ENCODE measurements at places on chromosomes 5 and 9.
A peak's percentile ranks its signal among the peaks of the same experiment; 100 is the strongest.

DNA sequence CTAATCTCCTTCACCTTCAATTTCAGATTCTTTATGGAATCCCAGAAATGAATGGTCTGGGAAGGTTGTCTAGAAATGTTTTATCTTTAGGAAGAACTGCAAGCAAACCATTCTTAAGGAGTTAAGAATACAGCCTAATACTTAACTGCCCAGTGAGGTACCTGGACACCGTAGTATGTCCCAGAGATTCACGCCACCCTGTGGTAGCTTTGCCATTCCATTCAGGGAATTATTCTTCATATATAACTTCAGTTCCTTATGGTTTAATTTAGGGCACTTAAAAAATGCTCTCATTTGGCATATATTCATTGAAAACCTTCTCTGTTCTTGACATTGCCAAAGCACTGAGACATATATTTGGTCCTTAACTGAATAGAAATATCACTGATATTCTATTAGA, 49.7 kb downstream of the ACTBL2 start:
- no peak for DNase-seq

GRCh38 chr9:128947527-128948301, at the start of the genes DOLK and NUP188:
DOLK (minus strand) TSS chr9:128947603; CDS start chr9:128947303, 300 bp downstream.
NUP188 (plus strand) TSS chr9:128947699; CDS start chr9:128947720, 21 bp downstream.
- DNase-seq, result peak; percentile 99

DNA sequence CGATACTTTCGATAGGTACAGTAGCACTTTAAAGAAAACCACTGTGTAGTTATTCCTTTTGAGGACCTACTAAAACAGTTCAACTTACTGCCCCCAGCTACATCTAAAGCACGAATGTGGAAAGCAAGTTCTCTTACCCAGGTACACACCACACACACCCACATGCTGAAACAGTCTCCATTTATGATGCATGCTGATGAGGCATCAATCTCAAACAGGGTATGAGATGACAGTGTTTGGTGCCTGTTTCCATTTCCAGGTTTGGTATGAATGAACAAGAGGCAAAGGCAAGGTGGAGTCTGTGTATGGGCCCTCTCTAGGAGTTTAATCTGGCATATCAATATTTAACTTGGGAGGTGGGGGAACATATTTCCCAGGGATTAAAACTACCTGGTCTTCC, 13.9 kb downstream of the HMGXB3 start:
- no peak for DNase-seq

DNA sequence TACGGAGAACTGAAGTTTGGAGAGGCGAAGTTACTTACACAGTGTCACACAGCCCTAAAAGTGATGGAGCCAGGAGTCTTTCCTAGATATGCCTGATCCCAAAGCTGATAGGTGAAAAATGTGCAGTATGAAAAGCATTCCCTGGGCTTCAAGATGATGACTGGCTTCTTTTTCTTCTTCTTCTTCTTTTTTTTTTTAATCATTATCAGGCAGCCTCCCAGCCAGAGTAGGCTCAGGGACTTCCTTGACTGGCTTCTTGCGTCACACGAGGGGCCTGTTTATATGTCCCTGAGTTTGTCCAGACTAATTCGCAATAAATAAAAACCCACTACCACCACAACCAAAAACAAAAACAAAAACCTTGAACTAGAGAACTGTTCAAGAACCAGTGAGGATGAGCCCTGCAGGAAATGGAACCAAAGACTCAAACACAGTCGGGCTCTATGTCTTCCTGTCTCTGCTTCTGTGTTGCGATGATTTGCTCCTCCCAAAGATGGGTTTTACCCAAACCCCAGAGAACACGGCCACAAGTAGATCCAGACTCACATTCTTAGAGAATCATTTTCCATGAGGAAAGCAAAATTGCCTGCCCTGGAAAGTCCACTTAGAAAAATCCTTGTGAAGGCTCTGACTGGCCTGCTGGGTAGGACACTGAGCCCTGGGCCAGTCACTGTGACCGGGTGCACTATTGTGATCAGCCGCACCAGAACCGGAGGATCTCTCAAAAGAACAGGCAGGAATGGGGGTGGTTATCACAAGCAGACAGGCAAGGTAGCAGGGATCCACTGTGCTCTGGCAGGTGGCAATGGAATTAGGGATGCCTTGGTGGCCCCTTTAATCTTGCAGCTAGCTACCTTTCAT, 38.0 kb upstream of the ADAM19 start:
- DNase-seq, result no peak

DNA sequence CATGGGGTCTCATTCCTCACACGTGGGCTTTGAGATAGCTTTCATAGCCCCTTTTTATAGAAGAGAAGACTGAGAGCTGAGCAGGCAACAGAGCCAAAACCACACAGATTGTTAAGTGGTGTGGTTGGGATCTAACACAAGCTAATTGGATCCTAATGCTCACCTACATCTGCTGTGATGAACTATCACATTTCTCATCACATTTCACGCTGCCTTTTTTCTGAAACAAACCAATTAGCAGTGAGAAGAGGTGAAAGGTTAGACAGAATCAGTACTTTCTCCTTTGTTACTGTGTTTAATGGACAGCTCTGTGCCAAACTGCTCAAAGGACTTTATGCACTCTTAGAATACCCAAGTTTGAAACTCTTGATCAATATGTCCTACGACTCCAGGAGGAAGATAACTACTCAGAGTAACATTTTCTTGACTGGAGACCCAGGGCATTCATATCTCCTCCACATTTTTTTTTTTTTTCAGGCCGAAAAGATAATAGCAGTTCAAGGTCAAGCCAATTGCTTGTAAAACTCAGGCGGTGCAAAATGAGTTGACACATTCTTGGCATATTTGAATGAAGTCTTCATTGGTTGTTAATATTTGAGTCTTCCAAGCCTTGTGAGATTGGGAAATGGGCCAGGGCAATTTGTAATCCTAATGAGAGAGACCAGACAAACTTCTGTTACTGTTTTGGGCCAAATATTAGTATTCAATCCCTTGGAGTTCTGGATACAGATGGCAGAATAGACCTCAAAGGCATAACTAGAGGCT, 138.4 kb downstream of the KCTD16 start:
- no peak for DNase-seq

GRCh38 chr5:157820593-157821252, 38.2 kb downstream of the CLINT1 start:
- no peak for DNase-seq

DNA sequence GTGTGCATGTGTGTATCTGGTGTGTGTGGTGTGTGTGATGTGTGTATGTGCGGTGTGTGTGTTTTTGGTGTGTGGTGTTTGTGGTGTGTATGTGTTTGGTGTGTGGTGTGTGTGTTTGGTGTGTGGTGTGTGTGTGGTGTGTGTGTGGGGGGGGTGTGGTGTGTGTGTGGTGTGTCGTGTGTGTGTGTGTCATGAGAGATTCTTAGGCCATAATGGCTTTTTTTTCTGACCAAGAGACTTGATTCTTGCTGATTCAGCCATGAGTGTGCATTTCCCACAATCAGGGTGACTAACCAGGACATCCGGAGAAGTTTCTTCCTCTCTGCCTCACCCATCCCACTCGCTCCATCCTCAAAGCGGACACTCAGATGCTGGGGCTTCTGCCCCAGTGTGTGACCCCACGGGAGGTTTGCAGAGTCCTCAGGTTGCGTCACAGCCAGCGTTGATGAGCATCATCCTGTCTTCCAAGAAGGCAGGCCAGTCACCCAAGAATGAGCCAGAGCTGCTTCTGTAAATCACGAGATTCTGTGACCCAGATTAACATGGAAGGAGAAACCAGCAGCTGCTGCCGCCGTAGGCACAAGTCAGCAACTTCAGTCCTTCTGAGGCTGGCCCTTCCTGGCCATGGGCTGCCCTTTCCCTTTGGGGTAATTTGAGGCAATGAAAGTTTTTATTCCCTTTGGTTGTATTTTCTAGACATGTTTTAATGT, 12.5 kb upstream of the CTSL start:
- no peak for DNase-seq

- DNase-seq, result no peak
Observed at GRCh38 chr9:86526021-86526420, 171.8 kb upstream of the TUT7 start.

- DNase-seq, result no peak
Observed at GRCh38 chr9:87245271-87245670, 252.4 kb upstream of the DAPK1 start.

GRCh38 chr5:53112909-53113308, 3.4 kb upstream of the MOCS2 start:
- DNase-seq, result no peak

DNA sequence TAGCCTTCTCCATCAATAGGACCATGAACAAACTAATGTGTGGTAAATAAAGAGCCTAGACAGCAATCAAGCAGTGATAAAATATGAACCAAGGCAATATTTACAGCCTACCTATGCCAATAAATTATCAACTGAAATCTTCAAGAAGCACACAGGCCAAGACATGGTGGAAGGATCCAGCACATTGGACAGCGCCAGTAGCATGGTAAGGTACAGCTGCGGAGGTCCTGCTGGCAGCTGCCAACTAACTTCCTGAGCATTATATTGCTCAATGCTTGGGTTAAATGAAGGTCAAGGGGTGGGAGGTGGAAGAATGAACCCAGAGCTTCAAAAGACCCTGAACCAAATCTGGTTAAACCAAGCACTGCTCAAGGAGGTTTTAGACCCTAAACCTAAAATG, 16.5 kb upstream of the SPDL1 start:
- DNase-seq, result no peak
